ENCODE measurements at places on chromosomes 7 and 10. TPM values are rescaled to one million over a fixed set of nuclear protein-coding genes. Genes with fewer than 3 reads are reported as not detected.

DNA sequence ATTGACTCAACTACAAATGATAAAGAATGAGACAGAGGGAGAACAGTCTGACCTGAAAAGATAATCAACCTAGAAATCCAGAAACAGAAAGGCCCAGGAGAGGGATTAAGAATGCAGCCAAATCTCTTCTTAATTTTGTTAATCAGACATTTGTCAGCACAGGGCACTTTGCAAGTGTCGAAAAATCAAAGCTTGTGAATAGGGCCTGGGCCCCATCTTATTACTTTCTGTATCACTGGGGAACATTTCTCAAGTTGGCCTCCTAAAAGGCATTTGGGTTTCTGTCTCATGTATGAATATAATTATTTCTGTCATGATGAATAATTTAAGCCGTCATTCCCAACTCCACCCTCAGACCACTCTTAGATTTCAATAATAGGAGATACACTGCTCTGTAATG is 308.4 kb upstream of the PRKCQ start:
- no peak for DNase-seq

GRCh38 chr10:126972635-126973414 is 67.6 kb downstream of the DOCK1 start:
- peak; percentile 60 for DNase-seq

GRCh38 chr7:116334555-116334954 is 124.2 kb downstream of the TES start:
- DNase-seq: no peak

GRCh38 chr7:18212308-18212707 is 184.7 kb upstream of the PRPS1L1 start:
- no peak for DNase-seq

- no peak for DNase-seq
Observed at GRCh38 chr7:139044813-139045794, 9.3 kb upstream of the ZC3HAV1L start.

- no peak for DNase-seq
Observed at GRCh38 chr7:47535704-47536628, 45.9 kb downstream of the TNS3 start.

DNA sequence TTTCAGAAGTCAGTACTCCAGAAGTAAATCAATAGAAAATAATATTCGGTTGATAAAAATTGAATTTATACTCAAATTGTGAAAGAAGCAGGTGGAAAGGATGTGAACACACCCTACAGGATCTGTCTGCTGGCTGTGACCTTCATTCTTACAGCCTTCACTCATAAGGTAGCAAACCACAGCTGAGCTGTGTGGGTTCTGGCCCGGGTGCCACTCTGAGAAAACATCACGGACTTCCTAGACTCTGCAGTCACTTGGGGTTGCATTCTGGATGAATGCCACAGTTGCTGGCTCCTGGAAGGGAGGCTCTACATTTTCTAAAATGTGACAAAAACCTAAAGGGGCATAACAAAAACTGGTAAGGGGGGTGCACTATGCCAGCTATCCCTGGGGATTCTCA is 36.0 kb upstream of the ABLIM1 start:
- DNase-seq: no peak

DNA sequence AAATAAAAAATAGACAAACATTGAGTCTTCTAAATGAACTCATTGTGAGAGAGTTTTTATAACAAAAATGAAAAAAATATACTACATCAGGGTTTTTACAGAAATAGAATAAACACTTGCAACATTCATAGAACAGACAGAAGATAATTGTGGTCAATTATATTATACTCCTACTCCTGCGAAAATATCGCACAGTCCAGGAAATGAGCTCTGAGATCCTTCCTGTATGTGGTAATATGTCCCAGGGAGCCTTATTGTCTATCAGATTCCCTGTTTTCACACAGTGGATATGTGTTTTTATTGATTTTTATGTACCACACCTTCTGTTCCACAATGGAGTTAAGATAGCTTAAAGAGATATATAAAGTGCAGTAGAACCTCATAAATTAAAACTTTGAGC is 27.5 kb upstream of the RELN start:
- no peak for DNase-seq

BTBD16 gene
- not detected for total RNA-seq

HMX2 gene
- total RNA-seq: not detected
